NCI-H526 treated with DMSO at 0.1 percent for 48 hours (cell line): ENCODE measurements at places on chromosomes 3 and 15.

GRCh38 chr3:174931473-174932353 is 72.6 kb downstream of the NAALADL2 start:
- no peak for DNase-seq

DNA sequence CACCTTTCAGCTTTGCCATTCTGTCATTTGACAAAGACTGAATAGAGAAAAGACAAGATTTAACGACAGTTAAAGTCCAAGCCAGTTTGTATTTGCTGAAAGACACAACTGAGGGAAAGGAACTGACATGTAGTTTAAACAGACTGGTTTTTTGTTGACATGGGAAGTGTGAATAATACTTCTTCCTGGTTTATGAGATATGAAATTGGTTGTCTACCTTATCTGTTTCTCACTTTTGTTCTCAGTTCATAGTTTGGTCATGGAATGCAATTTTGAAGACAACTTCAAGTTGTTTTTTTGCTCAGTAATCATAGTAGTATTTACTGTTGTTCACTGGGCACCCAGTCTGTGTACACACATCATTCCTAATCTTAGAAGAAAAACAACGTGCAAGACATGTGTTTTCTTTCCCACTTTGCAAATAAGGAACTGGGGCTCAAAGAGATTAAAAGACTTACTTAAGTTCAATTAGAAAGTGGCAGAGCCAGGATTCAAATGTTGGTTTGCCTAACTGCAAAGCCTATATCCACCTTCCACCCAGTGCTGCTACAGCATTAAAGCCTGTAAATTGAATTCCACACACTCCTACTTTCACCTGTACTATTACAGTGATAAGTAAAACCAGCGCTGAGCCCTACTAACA is 103.5 kb downstream of the LPP start:
- no peak for DNase-seq

DNA sequence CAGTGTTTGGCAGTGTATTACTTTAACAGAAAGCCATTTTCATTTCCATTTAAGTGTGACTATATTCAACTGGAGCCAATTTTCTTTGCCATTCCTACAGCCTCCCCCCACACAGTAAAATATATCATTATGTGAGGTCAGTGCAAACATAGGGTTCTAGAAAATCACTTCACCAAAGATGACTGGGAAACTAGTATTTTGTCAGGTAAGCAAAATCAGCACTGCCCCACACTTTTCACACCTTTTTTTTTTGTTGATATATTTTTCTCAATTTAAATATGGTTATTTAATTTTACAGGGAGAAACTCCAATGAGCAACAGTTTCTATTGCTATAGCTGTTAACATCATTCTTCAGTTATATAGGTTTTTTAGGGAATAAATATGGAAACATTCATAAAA is 29.7 kb downstream of the MKRN2OS start:
- no peak for DNase-seq

GRCh38 chr15:62854420-62855084 is 188.0 kb upstream of the TPM1 start:
- no peak for DNase-seq

DNA sequence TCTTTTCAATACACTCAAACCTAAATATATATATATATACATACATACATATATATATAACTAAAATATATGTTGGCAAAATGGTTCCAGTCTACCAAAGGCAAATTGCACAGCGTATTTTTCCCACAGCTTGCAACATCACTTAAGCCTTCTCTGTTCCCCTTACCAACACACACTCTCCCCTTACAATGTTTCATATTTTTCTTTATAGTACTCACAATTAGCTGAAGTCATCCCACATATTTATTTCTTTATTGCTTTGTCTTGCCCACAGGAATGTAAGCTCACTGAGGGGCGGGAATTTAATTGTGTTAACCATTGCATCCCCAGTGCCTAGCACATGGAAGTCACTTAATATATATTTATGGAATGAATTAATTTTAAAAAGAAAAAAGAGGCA is 288.3 kb downstream of the ULK4 start:
- DNase-seq: no peak

GRCh38 chr3:42302924-42303634 is 37.1 kb upstream of the CCK start:
- DNase-seq: no peak

DNA sequence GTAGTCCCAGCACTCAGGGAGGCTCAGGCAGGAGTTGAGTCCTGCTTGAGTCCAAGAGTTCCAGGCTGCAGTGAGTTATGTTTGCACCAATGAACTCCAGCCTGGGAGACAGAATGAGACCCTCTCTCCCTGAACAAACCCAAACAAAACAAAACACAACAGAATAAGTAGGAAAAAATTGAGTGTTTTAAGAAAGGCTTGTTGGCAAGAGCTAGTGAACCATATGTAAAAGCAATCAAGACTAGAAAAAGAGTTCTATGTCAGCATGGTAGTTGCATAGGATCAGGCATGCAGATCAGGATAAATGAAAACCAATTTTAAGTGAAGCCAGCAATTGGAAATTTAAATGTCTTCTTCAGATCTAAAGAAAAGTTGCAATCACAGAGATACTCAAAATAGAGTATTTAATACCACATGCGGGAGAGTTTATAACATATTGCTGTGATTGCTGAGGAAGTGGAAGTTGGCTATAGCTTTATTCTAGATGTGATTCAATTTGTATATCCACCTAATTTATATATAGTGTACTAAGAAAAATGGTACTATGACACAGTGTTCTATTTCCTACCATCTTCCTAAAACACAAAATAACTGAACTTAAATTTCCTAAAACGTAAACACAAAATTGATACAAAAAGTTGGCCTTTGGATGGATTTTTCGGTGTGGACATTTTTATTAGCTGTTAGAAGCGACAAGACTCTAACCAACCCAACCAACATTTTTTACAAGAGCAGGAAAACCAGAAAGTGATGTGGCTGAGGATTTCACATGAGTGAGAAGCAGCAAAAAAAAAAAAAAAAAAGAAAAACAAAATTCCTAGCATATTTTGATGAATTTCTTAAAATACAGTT is 101.9 kb upstream of the ROBO1 start:
- DNase-seq: no peak
